Activated CD4-positive, alpha-beta T cell treated with anti-CD3 and anti-CD28 coated beads, Interleukin-2, amount 10 ng/mL, durations not matched to agents 24 days and 14 days (primary cell): ENCODE measurements at places on chromosomes 11 and 22.
A peak's percentile ranks its signal among the peaks of the same experiment; 100 is the strongest.

- DNase-seq = no peak
Observed at GRCh38 chr11:64084951-64085710, 49.4 kb downstream of the FLRT1 start.

- DNase-seq = no peak
Observed at GRCh38 chr22:42873356-42873755, 16.3 kb upstream of the ARFGAP3 start.

- DNase-seq = no peak
Observed at GRCh38 chr11:64321533-64321932, 3.6 kb downstream of the PRDX5 start.

DNA sequence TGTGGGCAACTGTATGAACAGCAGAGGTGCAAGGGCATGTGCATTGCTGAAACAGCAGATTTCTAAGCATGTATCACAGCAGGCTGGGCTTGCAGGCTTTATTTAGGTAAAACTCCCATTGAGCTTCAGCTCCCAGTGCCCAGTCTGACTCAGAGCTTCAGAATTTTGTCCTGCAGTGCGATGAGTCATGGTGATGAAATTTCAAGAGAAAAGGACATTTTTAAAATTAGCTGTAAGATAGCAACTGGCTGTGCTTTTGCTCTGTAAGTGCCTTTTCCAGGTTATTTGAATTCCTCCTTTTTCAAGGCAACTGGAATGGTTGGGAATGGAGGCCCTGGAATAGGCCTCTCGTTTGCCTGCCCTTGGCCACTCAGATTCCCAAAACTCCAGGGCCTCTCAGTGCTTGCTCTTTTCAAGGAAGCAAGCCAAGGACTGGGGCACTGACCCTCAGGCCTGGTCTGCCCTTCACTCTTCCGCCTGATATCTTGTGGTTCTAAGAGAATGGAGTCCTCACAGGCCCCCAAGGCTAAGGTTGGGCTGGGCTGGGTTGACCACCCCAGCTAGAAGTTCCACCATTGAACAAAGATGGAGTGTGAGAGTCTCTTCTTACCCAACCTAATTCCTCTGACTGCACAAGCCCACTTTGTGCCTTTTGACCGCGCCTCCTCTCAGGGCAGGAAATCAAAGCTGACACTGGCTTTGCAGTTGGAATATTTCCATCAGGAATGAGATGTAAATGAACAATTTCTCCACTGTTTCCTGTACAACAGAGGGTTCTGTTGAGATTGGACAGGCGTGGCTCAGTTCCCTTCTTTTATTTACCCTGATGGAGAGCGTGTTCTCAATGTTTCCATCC lies 59.5 kb upstream of the PRSS23 start:
- peak; percentile 55 for DNase-seq

DNA sequence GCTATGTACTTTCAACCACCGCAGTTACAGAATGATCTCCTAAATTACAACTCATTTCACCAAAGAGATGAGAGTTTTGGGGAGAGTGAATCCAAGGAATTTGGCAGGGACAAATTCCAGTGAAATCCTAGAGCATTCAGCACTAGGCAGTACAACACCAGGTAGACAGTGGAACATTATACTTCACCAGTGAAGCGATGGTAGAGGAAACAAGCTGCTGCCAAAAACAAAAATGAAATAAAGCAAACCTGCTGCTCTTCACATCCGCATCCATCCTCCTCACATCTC lies 16.9 kb downstream of the SMCO4 start:
- DNase-seq = no peak

GRCh38 chr22:26127126-26127525 lies 42.1 kb upstream of the SEZ6L start:
- DNase-seq = no peak

GRCh38 chr22:42473484-42474193 lies 41.4 kb upstream of the NFAM1 start:
- DNase-seq = peak; percentile 75

DNA sequence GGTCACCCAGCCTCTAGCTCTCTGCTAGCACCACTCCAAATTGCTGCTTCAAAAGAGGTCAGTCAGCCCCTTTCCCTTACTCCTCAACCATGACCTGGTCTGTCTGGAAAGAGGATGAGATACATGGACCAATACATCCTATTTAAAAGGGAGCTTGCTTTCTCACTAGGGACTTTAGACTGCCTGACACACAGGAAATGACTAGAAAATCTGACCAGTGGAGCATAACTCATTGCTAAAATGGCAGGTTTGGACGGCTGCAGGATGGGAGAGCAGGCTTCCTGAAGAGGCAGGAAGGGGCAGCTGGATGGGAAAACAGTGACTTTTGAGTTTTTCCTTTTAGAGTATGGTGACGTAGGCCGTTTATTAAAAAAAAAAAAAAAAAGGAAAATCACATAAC lies 25.3 kb downstream of the STIM1 start:
- DNase-seq = no peak

- DNase-seq = no peak
Observed at GRCh38 chr11:2570841-2571597, 126.2 kb downstream of the KCNQ1 start.

DNA sequence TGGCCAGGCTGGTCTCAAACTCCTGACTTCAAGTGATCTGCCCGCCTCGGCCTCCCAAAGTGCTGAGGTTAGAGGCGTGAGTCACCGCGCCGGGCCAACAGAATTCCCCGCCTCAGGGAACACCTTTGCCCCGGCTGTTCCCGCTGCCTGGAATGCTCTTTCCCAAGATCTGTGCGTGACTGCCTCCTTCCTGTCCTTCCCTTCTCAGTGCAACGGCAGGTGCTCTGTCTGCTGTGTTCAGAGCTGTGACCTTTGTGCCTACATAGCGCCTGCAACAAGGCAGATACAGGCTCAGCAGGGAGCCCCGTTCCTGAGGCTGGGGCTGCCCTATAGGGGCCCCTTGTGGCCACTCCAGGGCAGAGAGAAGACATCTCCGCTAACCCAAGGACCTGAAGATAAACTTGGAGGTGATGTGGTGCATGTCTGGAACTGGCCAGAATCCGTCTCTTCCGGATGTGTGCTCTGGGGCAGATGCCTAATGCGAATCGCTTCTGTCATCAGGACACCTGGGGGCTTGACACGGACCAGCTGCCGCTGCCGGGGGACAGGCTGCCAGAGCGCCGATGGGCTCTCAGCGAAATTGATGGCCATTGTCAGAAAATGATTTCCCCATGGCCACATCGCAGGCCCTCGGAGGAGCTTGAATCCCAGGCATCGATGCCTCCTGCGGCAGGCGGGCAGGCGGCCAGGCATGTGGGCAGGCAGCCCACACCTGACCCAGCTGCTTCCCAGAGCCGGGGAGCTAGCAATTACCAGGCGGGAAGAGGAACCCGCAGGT lies 43.5 kb upstream of the TCF20 start:
- peak; percentile 84 for DNase-seq

DNA sequence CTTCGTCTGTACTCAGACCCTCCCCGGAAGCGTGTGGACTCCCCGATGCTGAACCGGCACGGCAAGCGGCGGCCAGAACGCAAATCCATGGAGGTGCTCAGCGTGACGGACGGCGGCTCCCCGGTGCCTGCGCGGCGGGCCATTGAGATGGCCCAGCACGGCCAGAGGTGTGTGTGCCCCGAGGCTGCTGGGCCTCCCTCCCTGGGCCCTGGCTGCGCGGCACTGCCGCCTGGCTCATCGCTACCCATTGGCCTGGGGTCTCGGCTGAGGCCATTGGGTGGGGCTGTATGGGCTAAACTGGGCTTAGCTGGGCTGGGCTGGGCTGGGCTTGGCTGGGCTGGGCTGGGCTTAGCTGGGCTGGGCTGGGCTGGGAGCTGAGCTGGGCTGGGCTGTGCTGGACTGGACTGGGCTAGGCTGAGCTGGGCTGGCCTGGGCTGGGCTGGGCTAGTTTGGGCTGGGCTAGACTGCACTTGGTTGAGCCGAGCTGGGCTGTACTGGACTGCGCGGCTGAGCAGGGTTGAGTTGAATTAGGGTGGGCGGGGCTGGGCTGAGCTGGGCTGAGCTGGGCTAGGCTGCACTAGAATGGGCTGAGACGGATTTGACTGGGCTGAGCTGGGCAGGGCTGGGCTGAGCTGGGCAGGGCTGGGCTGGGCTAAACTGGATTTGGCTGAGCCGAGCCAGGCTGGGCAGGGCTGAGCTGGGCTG lies 40.7 kb downstream of the MOB2 start:
- no peak for DNase-seq

GRCh38 chr22:47299863-47300697 lies 537.6 kb downstream of the TBC1D22A start:
- DNase-seq = no peak

GRCh38 chr11:129965248-129965647 lies 37.4 kb downstream of the PRDM10 start:
- no peak for DNase-seq

- peak; percentile 81 for DNase-seq
Observed at GRCh38 chr22:44024288-44024921, at the start of gene PARVB. PARVB (plus strand) TSS chr22:44024302; CDS start chr22:44024340, 38 bp downstream.

- peak; percentile 69 for DNase-seq
Observed at GRCh38 chr22:31753005-31753633, 700 bp upstream of the DEPDC5 start.

DNA sequence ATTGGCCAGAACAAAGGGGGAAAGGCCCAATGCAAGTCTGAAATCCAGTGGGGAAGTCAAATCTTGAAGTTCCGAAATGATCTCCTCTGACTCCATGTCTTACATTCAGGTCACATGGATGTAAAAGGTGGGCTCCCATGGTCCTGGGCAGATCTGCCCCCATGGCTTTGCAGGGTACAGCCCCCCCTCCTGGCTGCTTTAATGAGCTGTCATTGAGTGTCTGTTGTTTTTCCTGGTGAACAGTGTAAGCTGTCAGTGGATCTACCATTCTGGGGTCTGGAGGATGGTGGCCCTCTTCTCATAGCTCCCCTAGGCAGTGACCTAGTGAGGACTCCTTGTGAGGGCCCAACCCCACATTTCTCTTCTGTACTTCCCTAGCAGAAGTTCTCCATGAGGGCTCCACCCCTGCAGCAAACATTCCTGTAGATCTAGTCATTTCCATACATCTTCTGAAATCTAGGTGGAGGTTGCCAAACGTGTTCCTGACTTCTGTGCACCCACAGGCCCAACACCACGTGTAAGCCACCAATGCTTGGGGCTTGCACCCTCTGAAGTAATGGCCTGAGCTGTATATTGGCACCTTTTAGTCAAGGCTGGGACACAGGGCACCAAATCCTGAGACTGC lies 9.3 kb downstream of the CARD18 start:
- DNase-seq = no peak

DNA sequence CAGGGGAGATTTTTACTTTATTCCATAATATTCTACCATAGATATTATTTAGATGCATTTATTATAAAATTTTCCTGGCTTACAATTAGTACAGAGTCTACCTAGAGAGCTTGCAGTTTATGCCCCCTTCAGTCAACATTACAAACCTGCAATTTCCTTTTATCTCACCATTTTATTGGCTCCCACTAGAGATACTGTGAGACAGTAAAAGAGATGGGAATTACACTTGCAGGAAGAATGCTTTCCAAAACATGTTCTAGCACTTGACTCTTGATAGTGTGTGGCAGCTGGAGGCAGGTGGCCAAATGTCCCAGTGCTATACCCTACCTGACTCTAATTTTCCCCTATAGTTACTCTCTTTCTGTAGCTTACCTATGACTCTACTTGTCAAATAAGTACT lies 863.2 kb downstream of the DLG2 start:
- no peak for DNase-seq

DNA sequence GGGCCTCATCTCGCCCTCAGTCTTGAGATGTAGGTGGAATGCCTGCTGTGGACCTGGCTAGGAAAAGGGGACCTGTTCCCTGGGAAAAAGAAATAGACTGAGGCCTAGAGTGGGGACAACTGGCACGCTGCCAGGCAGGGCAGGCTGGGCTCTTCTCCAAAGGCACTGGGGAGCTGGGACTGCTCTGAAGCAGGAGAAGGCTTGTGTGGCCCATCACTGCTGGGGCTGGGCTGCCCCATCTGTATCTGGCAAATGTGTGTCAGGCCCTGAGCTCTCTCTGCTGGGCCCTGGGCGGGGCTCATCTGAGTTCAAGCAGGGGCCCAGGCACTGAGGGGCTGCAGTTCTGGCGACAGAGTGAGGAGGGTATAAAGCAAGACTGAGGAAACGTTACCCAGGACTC lies 32.9 kb downstream of the ARVCF start:
- no peak for DNase-seq

GRCh38 chr11:37695283-37695682 lies 1097.2 kb upstream of the RAG2 start:
- no peak for DNase-seq

GRCh38 chr11:104764710-104765045 lies 133.6 kb downstream of the CASP12 start:
- DNase-seq = no peak

DNA sequence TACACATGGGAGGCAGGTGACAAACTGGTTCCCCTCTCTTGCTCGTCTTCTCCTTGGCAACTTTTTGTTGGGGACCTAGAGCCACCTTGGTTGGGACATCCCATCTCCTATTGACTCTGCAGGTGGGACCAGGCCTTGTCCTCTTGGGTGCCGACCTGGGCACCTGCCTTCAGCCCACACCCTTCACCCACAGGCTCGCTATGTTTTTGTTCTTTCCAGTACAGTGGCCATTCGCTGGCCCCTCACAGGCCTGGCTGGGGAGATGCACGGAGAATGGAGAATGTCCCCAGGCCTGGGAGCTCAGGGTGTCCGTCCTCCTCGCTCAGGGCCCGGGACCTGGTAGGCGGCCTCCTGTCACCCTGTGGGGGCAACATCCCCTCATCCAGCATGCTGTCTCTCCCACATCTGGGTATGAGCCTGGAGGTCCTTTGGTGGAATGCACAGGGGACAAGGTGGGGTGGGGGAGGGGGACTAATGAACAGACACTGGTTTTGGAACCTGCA lies 14.9 kb upstream of the OMP start:
- DNase-seq = no peak

- DNase-seq = peak; percentile 67
Observed at GRCh38 chr22:37095113-37095512, 14.4 kb downstream of the TMPRSS6 start.

DNA sequence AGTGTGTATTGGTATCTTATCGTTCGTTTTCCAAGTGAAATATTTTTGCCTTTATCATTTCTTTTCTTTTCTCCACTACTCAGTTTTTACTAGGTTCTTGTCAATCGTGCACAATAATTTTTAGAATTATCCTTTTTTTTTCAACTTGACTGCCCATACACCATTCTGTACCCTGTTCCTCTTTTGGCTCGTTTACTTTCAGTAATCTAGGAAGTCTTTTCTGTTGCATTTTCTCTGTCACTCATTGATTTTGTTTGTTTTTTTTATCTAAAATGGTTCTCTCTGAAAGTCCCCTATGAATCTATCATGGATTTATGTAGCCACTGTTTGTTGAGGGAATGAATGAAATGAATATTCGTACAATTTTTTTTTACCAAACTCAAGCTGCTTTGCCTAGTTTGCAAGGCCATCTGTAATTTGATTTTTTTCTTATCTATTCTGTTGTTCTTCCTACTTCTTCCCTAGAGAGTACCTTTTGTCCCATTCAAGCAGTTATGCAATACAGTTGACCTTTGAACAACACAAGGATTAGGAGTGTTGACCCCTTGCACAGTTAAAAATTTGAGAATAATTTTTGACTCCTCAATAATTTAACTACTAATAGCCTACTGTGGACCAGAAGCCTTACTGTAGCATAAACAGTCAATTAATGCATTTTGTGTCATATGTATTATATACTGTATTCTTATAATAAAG lies 166.3 kb downstream of the TMEM135 start:
- no peak for DNase-seq
